ENCODE measurements at places on chromosomes 5 and 9.

DNA sequence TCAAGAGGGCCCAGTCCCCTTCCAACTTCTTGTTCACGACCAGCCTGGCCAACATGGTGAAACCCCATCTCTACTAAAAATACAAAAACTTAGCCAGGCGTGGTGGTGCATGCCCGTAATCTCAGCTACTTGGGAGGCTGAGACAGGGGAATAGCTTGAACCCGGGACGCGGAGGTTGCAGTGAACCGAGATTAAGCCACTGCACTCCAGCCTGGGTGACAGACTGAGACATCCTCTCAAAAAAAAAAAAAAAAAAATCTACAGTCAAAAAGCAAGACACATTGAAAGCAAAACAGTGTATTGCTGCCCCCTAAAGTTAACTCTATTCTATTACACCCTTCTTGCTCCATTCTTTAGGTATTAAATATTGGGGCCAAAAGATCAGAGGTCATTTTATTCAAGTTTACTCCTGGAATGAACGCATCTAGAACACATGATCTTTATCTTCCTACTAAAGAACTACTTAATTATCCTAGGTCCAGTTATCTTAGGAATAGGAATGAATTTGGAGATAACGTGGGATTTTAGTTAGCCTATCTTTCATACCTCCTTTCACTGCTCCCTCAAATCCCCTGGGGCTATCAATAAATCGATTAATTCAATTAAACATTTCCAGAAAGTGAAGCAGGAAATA lies 2.4 kb downstream of the ATG12 start:
- no peak for DNase-seq

DNA sequence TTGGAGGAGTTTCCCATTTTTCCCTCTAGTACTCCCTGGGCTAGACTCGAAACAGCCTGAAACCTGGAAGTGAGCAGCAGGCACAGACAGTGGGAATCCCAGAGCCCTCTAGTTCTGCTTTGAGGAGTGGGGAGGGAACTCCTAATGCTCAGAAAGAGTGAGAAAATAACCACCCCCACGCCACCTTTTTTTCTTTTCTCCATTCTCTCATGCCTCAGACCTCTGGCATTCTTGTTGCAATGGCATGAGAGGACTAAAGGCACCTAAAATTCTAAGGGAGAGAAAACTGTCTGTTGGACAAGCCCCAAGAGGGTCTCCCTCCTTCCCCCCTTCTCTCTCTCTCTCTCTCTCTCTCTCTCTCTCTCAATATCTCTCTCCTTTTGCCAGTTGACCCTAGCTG lies 15.1 kb upstream of the IRF1 start:
- DNase-seq, result no peak

DNA sequence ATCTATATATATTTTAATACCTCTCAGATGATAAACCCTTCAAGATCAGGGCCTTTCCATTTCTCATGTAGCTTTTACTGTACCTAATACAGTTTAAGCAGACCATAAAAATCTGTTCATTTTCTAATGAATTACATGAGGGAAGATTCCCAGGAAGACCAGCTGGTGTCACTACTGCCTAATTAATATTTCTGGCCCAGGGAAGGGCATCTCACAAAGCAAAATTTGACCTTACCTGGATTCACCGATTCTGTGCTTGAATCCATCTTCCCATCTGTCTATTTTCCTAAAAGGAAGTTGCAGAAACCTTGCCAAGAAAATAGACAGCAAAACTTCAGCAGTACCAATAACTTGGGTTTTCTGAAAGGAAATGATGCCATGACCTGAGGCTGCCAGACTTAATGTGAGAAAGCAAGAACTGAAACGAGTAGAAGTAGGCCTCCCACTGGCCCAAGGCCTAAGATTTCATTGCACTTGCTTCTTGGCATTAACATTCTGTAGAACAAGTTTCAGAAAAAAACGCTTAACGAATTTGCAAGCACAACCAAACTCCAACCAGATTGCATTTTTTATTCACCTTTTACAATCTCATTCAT lies 83.0 kb upstream of the GLIS3 start:
- DNase-seq, result no peak

DNA sequence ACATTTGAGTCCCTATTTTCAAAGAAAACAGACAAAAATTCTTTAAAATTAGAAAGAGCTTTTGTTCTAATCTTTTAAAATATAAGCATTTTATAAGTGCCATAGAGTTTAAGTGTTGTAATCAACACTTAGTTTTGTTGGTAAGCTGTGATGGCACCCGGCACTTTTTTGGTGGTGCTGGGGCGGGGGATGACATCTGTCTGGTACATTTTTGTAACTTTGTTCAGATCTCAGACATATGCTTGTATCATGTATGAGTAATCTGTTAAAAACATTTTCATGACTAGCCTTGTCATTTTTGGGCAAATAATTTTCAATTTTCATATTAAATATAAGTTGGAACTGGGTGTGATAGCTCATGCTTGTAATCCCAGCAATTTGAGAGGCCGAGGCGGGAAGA lies 51.7 kb downstream of the UBAP1 start:
- DNase-seq, result no peak

- no peak for DNase-seq
These were observed 23.3 kb downstream of the CCNH start for GRCh38 chr5:87389296-87390034.

DNA sequence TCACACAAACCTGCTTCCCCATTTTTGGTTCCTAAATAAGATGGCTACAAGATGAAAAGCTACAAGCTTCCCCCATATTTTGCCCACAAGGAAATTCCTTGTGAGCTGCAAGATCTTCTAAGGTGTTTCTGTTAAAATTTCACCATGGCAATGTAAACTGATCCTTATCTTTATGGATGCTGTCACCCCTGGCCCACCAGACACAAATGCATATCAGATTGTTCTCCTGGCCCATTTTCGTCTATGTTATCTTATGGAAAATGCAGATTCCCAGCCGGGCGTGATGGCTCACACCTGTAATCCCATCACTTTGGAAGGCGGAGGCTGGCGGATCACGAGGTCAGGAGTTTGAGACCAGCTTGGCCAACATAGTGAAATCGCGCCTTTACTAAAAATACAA lies 65.1 kb upstream of the IL6ST start:
- DNase-seq, result no peak

DNA sequence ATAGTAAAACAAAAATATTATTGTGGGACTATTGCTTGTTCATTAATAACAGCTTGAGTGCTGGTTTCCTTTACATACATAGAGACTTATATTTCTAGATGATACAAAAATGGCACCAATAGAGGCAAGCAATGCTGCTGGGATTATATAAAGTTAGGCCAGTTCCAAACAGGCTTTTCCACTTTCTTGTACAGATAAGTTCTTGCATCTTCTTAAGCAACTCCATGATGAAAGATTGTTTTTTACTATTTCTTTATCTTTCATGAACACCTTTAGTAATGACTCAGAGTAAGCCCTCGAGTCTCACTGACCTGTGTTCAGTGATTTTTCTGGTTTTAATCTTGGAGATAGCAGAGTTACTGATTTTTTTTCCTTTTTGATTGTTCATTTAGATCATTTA lies 324.4 kb downstream of the PRR16 start:
- DNase-seq, result no peak

- no peak for DNase-seq
These were observed 41.1 kb upstream of the RUFY1 start for GRCh38 chr5:179509239-179509638.

GRCh38 chr5:175590471-175590881 lies 67.4 kb upstream of the HRH2 start:
- DNase-seq, result no peak

- DNase-seq, result peak; percentile 12
These were observed 70.2 kb downstream of the KCNT1 start for GRCh38 chr9:135772056-135772646.

DNA sequence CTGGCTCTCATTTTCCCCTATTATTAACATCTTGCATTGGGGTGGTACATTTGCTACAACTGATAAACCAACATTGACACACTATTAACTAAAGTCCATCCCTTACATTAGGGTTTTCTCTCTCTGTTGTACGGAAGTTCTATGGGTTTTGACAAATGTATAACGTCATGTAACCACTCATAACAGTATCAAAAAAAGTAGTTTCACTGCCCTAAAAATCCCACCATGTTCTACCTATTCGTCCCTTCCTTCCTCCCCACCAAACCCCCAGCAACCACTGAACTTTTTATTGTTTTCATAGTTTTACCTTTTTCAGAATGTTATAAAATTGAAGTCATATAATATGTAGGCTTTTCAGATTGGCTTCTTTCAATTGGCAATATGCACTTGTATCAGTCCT lies 40.1 kb downstream of the MLLT3 start:
- no peak for DNase-seq

DNA sequence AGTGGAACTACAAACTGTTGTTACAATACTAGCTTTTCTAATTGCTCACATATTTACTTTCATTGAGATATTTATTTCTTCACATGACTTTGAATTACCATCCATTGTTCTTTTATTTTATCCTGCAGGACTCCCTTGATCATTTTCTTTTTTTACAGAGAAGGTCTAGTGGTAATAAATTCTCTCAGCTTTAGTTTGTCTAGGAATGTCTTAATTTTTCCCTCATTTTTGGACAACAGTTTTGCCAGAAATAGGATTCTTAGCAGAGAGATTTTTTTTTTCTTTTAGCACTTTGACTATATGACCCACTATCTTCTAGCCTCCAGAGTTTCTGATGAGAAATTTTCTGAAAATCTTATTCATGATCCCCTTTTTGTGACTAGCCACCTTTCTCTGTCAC lies 47.3 kb upstream of the STARD4 start:
- DNase-seq, result no peak

DNA sequence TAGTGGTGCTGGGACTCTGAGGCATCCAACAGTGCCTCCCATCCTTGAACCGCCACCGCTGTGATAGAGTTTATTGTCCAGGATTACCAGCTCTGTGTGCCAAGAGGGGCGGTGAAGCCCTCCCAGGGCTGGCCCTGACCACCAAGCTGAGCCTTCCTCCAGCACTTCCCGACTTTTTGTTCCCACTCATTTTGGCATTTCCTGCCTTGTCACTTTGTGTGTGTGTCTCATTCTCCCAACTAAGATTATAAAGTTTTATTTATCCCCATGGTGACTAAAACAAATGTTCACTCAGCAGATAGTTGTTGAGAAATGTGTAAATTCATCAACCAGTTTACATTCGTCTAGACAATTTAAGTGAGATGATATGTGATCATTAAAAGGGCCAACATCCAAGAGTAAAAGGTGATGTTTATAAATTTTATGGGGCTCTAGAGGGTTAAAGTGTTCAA lies 2.5 kb downstream of the F2R start:
- no peak for DNase-seq

GRCh38 chr5:53749621-53750020 lies 189.2 kb downstream of the NDUFS4 start:
- no peak for DNase-seq

- peak; percentile 81 for DNase-seq
These were observed 18.1 kb downstream of the KYAT1 start for GRCh38 chr9:128863647-128864046.

GRCh38 chr9:124852121-124852828 lies 985 bp upstream of the WDR38 start:
- DNase-seq, result no peak

DNA sequence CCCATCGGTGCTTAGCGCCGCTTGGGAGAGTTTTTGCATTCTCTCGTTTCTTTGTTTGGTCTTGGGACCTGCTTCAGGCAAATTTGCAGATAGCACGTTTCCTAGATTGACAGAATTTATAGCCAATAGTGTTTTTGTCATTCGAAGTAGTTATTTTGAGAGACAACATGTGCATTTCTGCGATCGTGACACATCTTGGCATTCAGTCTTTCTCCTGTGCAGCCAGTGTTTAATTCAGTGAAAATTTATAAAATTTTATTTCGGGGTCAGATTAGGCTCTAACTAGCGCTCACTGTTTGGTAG lies 830 bp downstream of the PRRC1 start:
- DNase-seq, result no peak

Data from activated T-cell treated with anti-CD3 and anti-CD28 coated beads for 48 hours (primary cell).